Activated CD4-positive, alpha-beta T cell treated with anti-CD3 and anti-CD28 coated beads, Interleukin-10, Interleukin-2, amounts not matched to agents 100 ng/mL and 50 ng/mL, durations not matched to agents 16 hours and 8 hours (primary cell): ENCODE measurements at places on chromosomes 4 and X.

DNA sequence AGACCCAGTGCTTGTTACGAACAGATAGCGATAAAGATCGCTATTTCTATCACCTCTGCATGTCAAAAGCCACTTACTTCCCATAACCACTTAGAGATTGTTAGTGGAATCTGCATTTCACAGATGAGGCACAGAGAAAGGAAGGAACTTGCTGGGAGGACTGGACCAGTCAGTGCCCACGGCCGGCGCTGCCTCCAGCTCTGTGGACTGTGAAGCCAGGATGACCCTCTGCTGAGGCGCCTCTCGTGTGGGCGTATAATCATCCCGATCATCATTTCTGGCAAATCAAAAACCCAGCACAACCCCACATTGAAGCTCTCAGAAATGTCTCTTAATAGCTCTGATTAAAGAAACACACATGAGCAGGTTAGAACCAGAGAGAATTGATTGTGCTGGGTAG is 61.5 kb upstream of the ADRA2C start:
- DNase-seq = no peak

- DNase-seq = peak; percentile 76
These were observed 4.2 kb upstream of the LEF1 start for GRCh38 chr4:108172753-108173598.

DNA sequence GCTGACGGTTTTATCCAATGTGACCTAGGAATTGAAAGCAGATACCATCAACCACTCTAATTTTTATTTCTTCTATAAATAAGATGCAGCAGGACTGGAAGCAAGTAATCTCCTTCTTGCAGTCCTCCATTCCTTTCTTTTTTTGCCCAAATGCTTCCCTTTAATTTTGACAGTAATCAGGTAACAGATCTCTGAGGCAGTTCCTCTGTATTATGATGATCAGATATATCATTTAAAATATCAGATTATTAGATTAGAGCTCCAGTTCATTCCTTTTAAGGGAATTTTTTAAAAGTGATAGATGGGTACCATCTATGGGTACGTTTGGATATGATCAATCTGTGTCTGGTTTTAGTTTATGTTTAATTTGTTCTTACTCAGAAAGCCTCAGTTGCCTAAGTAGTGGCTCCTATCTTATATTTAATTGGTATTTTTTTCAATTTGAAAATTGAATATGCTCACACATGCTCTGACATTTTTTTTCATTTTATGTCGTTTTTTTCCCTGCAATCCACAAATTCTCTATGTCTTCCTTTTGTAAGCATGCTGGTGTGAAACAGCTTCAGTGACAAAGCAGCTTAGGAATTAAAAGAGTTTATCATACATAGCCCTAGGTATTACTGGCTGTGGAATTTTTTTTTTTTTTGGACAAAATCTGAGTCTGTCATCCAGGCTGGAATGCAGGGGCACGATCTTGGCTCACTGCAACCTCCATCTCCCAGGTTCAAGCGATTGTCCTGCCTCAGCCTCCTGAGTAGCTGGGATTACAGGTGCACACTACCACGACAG is 73.7 kb upstream of the ANK2 start:
- no peak for DNase-seq

DNA sequence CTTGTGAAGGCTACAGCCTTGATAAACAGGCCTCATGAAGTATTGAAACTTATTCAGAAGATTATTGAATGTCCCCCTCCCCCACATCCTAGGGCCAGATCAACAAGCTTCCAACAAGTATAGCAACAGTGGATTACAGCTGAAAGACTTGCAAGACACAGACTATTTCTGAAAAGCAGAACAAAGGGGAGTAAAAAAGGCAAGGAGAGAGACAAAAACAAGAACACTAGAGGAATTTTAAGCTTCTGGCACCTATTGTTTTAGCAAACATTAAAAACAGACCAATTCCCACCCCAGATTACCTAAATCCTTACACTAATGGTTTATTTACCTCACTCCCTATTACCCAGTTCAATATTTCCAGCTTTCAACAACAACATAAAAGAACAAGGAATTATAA is 446.3 kb upstream of the FSTL5 start:
- no peak for DNase-seq

DNA sequence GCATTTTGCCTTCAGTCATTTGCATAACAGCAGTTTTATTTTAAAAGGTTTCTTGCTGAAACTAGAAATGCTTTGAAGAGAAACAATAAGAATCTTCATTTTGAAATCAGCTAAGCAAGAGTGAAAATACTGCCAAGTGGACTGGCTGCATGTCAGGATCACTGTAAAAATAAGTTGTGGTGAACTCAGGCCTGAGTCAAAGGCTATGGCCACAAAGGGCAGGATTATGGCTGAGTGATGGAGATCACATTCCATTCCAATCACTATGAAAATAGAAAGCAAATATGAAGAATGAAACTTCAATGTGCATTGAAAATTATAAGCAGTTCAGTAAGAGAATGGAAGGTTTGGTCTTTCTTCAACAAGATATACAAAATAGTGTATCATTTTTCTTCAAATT is 224.5 kb downstream of the PCDH18 start:
- no peak for DNase-seq

- DNase-seq = peak; percentile 15
These were observed 1.3 kb upstream of the CCNI start for GRCh38 chr4:77076889-77077635.

- no peak for DNase-seq
These were observed 63.0 kb downstream of the MBNL3 start for GRCh38 chrX:132425744-132426318.

DNA sequence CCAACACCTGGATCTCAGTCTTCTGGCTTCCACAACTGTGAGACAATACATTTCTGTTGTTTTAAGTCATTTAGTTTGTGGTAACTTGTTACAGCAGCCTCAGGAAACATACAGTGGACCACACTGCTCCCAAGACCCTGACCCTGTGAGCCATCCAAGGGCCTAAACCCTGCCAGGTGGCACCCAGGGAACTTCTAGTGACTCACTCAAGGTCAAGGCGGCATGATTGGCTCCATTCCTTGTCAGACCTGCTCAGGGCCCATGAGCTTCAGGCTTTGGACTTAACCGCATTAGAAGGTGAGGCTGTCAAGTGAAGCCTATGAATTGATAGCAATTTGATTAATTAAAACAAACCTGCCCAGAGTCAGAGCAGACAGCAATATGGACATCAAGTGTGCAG is 165.7 kb upstream of the MAMLD1 start:
- DNase-seq = no peak

DNA sequence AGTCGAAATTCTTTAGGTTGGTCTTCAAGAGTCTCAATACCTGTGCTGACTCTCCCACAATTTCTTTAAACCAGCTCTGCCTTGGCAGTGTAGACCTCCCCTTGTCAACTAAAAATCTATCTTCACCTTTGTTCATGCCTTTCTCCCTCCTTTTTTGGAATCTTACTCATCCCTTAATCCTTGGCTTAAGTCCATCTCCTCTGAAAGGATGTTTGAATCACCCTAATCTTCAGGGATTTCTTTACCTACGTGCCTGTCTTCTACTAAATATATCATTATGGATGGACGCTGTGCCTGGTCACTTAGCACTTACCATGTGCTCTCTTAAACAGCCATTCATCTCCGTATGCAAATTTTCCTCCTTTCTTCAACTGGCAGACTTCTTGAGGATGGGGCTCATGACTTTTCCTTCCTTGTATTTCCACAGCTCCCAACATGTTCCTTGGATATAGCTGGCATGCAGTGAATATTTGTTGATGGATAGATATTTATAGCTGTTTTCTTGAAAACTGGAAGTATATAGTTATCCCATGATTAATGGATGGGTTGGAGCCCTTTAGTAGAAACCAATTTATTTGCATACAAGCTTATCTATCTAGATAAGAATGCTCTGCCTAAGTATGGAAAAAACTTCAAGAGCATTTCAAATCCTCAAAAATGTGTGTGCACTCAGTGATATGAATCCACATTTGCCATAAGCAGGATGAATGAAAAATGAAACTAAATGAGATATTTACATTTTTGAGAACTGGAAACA is 166.6 kb downstream of the SPRY1 start:
- no peak for DNase-seq

DNA sequence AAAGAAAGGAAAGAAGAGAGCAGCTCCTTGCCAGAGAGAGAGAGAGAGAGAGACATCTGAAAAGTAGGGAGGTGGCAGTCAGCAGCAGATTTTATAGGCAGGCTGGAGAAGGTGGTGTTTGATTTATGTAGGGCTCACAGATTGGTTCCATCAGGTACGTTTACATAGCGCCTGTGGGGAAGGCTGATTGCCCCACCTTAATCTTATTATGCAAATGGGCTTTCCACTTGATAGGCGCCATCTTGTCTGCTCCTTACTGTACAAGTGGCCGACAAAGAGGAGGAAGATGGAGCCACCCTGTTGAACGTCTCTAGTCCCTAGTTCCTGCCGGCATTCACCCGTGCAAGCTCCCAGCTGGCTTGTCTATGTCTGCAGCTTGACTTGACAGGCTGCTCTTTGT is 49.1 kb upstream of the DHRSX start:
- DNase-seq = no peak

- no peak for DNase-seq
These were observed 1.8 kb downstream of the RNF128 start for GRCh38 chrX:106728337-106728736.

- no peak for DNase-seq
These were observed 146.0 kb downstream of the TMEM144 start for GRCh38 chr4:158356301-158356700.

- DNase-seq = no peak
These were observed 1.6 kb downstream of the GRIA2 start for GRCh38 chr4:157221895-157222770.

DNA sequence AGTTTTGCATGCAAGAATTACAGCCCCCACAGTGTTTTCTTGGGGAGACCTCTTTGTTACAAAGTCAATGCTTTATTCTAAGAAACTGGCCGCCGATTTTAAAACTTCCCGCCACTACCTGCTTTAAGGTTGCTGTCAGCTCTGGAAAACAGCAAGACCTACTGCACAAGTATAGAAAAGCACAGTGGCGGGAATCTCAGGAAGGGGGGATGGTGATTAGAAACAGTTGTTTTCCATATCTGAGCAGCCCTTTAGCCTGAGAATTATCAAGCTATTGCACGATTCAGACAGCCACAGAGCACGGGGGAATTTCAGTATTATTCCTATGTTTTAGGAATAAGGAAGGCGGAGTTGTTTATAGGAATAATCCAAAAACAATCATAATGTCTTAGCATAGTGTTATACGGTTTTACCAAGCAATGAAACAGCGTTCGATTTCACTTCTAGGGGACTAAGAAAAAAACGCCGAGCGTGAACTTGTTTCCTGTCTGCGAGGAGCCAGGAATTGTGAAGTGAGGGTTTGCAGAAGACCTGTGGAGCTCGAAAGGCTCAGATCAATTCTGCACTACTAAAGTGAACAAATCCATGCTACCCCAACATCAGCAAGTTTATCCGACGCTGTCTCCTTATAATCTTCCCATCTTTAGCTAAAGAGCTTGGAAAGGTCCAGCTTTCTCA is 81.3 kb downstream of the HMGN5 start:
- DNase-seq = no peak

DNA sequence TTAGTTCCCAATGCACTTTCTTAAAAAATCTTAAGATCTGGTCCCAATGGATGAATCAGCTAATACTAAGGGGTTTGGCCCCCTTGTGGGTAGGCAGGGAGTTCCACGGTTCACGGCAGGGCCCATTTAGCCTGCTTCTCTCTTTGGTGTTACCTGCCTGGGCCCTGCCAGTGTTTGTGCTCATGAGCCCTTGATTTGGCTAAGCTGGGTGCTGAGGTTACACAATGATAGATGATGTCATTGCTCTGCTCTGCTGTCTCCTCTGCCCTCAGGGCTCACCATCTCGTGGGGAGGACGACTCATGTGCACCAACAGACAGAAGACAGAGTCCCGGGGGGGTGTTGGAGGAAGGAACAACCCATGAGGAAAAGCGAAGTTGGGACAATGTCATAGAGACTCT is 24.4 kb downstream of the RTL5 start:
- DNase-seq = no peak

DNA sequence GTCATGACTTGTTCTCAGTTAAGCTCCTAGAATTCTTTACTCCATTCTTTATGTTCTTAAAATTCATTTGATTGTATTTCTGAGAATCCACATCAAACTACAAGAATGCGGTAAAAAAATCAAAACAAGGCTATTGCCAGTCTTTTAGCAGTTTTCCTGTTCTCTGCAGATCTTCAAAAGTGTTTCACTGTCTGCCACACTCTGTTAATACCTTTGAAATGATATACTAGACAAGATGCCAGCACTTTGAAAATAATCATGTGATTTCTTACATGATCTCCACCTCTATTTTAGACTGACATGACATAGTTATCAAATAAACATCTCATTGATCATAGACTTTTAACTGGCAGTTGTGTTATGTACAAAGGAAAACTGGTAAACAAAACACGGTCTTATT is 30.1 kb upstream of the GPRIN3 start:
- DNase-seq = no peak

DNA sequence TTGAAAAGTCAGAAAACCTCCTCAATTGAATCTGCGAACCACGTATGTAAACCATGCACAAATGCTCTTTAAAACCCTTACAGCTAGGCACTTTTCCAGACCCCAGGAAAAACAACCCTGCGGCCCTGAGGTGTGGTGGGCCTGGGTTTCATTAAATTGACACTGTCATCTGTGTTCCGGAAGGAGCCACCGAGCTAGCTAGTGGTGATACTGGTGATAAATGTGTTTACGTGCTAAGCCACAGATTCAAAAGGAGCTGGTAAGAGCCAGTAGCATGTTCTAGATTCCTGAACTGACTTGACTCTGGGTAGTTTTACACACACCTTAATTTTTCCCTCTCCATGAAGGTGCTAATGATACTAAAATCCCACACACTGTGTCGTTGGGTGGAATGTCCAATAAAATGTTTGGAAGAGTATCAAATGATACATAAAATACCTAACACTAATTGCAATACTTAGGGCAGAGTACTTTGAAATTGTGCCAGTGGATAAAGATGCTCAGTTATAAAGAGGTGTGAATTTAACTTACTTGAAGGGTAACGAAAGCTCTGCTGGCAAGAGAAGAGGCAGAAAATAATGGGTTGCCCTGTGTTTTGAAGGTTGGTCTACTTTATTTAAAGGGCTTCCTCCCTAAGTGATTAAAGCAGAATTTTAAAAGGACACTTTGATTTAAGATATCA is 8.5 kb downstream of the SMS start:
- DNase-seq = no peak

GRCh38 chr4:54367059-54367458 is 138.0 kb downstream of the PDGFRA start:
- DNase-seq = no peak

DNA sequence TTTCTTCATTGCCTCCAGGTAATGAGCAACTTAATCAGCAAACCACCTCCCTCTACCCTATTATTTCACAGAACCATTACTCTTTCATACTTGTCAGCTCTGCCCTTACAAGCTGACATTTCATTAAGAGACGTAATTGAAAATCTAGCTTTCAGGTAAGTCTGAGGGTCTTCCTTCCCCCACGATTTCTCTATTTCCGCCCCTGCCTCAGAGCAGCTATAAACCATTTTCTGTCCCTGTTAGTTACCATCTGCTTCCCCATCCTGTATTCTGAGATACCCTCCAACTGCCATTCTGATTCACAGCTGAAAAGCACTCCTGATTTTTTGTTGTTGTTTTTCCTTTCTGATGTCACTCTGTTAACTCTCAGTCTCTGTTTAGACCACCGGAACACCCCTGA is 37.1 kb downstream of the SH3RF1 start:
- no peak for DNase-seq
